ENCODE measurements at places on chromosomes 6 and 20.

DNA sequence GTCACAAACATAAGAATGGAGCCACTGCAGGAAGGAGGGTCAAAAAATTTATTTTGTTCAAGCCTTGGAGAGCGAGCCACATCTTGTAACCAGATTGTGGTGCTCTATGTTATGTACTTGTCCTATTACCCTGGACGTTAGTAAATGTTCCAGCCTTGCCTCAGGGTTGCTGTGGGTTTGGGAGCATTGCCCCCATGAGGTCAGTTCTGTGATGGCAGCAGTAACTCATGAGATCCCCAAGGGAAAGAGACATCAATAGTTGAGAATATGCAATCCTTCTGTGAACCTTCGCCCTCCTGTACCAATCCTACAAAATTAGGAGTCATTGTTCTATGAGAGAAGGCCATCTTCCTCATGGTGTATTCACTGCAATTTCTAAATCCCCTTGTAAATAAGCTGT is 16.4 kb upstream of the CFAP206 start:
- no peak for DNase-seq

DNA sequence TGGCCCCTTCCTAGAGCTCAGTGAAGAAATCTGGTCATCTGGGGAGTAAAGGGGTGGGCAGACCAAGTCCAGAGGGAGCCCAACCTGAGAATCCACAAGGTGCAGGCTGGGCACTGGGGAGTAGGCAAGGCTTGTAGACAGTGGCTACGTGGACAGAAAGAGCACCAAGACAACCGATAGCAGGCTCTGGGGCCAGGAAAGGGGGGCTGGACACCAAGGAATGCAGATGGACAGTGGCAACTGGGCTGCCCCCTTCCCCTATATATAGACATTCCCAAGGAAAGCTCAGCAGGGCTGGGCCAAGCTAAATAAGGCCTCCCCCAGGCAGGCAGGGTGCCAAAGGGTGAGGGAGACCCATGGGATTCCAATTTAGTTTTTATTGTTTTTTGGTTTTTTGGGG is 1.5 kb upstream of the TNNC2 start:
- DNase-seq, result no peak

DNA sequence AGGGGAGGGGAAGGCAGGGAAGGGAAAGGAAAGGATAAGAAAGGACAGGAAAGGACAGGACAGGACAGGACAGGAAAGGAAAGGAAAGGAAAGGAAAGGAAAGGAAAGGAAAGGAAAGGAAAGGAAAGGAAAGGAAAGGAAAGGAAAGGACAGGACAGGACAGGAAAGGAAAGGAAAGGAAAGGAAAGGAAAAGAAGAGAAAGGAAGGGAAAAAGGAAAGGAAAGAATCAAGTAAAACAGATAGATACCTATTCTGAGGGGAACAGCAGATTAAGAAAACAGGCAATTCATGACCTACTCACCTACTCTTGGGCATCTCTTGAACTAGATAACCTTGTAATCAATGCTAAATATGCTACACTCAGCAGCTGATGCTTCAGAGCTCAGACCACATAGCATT is 265.4 kb downstream of the SYNE1 start:
- no peak for DNase-seq

GRCh38 chr6:79874531-79875134 is 72.7 kb downstream of the ELOVL4 start:
- DNase-seq, result no peak

GRCh38 chr6:92756912-92757311 is 662.4 kb downstream of the EPHA7 start:
- no peak for DNase-seq

DNA sequence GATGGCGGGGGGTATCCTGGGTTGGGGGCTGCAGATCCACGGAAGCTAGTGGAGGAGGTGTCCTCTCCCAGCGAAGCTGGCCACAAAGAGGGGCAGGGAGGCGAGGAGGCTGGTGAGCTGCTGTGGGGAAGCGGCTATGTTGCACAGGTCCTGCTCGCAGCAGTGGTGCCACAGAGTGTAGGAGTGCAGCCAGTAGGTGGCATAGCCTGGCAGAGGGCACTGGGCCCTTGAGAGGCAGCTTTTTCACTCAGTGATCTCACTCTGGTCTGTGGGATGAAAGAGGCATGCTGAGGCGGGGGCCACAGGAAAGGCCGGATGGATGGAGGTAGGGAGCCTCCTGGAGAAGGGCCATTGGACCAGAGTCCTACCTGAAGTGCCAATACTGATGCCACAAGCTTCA is 2.9 kb upstream of the LY6G6D start:
- no peak for DNase-seq

DNA sequence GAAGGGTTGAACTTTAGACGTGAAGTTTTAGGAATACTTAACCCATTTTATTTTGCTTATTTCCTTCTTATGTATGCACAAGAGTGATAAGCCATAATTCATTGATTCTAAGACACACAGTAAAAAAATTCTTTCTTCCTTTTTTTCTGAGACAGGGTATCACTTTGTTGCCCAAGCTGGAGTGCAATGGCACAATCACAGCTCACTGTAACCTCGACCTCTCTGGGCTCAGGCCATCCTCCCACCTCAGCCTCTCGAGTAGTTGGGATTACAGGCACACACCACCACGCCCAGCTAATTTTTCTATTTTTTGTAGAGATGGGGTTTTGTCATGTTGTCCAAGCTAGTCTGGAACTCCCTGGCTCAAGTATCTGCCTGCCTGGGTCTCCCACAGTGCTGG is 116.6 kb upstream of the RNF24 start:
- DNase-seq, result no peak

DNA sequence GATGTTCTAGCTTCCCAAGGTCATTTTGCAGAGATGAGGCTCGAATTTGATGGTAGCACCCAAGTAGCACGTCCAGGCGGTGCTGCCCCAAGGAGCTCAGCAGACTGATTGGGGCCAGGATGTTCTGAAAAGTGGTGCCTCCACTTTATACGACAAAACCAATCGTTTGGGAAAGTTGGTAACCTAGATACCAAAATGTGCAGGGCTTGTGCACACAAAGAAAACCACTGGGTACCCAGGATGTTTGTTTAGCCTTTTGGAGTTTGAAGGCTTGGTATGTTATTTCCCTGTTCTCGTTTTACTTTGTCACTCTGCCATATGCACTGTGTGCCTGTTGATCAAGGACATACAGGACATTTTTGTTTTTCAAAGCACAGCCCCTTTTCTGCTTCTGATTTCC is 40.7 kb upstream of the PBOV1 start:
- no peak for DNase-seq

Data from stimulated activated CD8-positive, alpha-beta memory T cell treated with anti-CD3 and anti-CD28 coated beads, Interleukin-2, amount 100 ng/mL, for 1 hour (primary cell).